Renal pelvis (tissue), 12 donors: ENCODE measurements at places on chromosomes 3 and 15. TPM values are rescaled to one million over a fixed set of nuclear protein-coding genes. Genes with fewer than 3 reads are reported as not detected.

The ITIH3 gene
- polyA plus RNA-seq, result 5.7 TPM

The TP63 gene
- polyA plus RNA-seq, result 2.0 TPM

The CSPG5 gene
- 0.95 TPM for polyA plus RNA-seq

DNA sequence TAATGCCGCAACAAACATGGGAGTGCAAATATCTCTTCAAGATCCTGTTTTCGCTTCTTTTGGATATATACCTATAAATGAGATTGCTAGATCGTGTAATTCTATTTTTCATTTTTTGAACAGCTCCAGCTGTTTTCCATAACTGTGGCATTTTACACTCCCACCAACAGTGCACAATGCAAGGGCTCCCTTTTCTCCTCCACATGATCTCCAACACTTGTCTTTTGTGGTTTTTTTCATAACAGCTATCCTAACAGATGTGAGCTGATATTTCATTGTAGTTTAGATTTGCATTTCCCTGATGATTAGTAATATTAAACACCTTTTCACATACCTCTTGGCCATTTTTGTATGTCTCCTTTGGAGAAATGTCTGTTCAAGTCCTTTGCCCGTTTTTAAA, 58.6 kb upstream of the TJP1 start:
- no peak for DNase-seq

DNA sequence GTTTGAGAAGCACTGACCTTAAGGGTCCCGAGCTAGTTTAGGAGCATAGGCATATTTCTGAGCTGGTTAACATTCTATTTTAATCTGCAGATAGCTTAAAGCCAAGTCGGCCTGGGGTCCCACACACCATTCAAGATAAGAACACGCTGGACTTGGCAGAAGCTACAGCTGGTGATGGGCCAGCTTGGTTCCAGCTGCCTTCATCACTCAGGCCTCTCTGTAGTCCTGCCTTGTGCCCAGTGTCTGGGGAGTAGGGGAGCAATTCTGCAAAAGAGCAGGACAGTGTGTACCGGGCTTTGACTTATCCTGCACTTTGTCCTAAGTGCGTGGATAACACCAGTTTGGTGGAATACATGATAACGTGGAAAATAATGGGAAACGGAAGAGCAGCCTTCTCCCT, 164.5 kb downstream of the MEGF11 start:
- no peak for DNase-seq

DNA sequence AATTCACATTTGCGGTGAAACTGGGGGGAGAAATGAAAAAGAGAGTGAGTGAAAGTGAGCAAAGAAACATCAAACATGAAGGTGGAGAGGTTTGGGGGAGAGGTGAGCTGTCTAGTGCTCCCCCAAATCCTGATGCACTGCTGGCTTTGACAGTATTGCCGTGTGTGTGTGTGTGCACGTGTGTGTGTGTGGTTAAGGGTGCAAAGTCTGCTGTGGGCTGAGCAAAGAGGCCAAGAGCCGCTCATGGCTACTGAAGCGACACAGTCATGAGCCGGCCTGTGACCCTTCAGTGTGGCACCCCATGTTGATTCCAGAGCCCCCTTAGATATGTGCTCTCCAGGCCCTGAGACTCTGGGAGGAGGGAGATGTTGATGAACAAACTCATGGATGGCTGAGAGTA, 94.3 kb downstream of the DGKG start:
- DNase-seq, result no peak

DNA sequence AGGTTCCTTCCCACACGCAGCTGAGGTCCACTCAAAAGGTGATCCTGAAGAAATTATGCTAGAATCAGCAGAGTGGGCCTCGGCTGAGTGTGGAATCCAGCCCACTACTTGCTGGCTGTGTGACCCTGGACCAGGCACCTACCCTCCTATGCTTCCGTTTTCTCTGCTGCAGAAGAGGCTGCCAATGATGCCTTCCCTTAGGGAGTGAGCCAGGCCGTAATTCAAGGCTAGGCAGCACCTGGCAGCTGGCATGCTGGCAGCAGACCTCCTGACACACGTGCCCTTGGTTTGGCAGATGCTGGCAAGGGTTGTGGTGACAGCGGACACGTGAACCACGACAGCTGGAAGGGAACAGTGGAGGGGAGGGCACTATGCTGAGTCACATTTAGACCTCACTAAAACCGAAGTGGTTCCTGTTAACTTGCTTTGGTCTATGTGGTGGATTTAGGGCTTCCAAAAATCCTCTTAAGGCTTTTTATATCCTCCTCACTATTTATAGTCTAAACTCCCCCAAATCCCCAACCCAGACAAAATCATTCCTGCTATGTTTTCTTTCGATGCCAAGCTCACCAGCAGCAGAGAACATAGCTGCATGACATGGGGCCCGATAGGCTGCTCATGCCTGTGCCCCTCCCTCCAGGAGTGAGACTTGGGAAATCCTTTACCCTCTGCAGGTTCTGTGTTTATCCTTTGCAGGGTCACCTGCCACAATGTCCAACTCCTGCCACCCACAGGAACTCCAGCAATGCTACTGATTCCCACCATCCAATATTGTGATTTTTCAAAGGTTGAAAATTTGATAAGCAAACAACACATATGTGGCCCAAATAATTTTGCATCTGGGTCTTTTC, 10.6 kb upstream of the PCSK6 start:
- no peak for DNase-seq

The GPR27 gene
- 9.3 TPM for polyA plus RNA-seq

The NAA80 gene
- 11.1 TPM for polyA plus RNA-seq

DNA sequence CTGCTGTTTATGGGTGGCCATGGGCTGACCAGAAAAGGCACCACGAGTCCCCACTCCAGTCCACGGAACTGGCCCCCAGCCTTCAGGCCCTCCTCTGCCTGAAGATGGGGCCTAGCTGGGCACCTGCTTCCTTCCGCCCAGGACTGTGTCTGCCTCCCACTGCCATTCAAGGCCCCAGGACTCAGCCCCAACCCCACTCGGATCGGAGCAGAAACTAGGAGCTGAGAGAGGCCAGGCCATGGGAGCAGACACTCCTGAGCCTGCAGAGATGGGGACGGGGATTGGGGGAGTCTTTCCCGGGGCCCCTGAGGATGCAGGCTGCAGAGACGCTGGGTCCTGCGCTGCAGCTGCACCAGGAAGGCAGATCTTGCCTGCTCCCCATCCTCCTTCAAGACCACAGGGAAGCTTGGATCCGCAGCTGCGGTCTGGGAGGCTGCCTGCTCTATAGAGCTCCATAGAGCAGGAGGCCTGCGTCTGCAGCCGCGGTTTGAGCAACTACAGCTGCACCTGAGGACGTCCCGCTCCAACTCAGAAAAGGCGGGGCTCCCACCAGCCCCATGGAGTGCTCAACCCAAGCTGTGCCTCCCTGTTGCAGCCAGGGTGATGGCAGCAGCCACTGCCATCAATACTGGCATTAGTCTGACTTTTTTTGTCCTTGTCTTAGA, 383.9 kb upstream of the TMCO5A start:
- DNase-seq, result no peak

DNA sequence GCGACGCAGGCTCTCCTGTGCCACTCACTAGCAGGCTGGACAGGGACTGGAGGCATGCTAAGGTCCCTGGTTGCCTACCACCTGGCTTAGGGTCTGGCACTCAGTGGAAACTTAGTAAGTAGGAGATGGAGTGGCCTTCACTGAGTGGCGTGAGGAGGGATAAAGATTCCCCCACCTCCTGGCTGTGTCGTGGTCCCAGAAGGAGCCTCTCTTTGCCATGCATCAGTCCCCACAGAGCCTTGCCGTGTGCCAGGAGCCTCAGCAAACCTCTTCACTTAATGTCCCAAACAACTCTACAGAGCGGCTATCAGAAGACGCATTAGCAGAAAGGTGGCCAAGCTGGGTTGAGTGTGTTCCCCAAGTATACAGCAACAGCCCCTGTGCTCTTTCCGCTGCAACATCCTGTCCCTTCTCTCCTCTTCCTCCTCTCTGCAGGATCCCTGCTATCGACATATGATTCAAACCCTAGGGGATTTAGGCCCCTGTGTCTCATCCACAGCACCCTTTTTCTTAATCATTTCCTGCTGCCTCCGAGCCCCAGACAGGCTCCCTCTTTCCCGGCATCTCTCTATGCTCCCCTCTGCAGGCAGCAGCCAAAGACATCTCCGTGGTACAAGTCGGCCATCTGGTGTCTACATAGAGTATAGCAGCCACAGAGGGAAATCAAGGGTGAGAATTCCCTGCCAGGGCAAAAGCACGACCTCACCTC, 66.7 kb downstream of the SLC6A1 start:
- peak; percentile 35 for DNase-seq

The IL16 gene
- polyA plus RNA-seq, result 4.8 TPM

GRCh38 chr15:94231723-94232468, 535 bp downstream of the MCTP2 start:
- DNase-seq, result no peak

The GOLGA8Q gene
- polyA plus RNA-seq, result 6.9 TPM

The ROBO2 gene
- polyA plus RNA-seq, result 88.0 TPM

- DNase-seq, result peak; percentile 33
These were observed 229.6 kb downstream of the IGSF11 start for GRCh38 chr3:118805007-118805406.

DNA sequence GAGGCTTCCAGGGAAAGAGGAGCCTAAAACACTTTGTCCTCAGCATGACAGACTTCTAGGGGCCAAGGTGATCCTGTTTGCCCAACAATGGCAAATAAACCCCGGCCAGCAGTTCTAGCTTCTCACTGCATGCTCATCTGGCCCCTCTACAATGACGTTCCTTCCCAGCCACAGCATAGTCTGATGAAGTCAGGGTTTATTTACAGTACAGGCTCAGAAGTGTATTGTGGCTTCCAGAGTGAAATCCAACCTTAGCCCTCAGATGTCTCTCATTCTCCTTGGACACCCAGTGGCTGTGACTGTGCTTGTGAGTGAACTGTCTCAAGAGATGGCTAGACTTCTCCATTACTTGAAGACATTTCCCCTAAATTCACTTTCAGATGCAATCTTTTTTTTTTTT, 40.8 kb downstream of the BFSP2 start:
- no peak for DNase-seq

DNA sequence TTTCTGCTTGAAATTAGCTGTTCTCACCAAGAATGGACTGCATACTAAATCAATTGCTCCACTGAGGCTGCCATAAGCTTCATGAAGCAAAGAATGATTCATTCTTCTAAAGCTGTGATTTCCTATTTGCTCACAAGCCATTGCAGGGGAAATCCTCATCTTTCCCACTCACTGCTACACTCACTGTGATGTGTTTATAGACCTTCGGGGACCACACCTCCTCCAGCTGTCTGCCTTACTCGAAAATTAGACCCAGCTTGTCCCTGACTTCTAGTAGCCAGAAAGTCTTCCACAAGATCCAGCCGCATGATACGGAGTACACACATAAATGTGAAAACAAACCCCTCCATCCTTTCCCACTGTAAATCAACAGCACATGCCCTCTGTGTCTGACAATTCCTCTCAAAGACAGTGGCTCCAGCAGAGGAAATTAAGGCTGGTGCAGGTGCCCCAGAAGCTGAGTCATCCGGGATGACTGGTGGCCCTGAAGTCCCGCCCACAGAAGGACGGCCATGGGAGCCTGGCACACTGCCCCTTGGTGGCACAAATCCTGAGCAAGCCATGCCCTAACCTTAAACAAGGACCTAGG, 172.0 kb downstream of the STT3B start:
- no peak for DNase-seq

DNA sequence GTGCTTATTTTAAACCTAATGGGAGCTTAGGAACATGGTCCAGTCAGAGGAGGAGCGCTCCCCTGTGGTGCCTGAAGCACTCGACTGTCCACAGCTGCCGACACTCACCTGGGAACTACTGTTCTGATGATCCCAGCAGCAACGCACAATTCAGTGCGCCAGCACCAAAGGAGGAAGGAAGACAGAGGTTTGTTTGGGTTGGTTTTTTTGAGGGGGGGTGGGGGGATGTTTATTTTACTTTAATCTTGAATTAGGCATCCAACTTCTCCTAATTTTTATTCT, 48.8 kb upstream of the VGLL4 start:
- DNase-seq, result no peak

The CCDC71 gene
- polyA plus RNA-seq, result 21.8 TPM

- no peak for DNase-seq
These were observed 7.2 kb downstream of the PLA1A start for GRCh38 chr3:119604878-119605277.

- no peak for DNase-seq
These were observed 659 bp downstream of the GADL1 start for GRCh38 chr3:30893678-30894325.

- DNase-seq, result no peak
These were observed 30.5 kb downstream of the TNK2 start for GRCh38 chr3:195877767-195878423.

DNA sequence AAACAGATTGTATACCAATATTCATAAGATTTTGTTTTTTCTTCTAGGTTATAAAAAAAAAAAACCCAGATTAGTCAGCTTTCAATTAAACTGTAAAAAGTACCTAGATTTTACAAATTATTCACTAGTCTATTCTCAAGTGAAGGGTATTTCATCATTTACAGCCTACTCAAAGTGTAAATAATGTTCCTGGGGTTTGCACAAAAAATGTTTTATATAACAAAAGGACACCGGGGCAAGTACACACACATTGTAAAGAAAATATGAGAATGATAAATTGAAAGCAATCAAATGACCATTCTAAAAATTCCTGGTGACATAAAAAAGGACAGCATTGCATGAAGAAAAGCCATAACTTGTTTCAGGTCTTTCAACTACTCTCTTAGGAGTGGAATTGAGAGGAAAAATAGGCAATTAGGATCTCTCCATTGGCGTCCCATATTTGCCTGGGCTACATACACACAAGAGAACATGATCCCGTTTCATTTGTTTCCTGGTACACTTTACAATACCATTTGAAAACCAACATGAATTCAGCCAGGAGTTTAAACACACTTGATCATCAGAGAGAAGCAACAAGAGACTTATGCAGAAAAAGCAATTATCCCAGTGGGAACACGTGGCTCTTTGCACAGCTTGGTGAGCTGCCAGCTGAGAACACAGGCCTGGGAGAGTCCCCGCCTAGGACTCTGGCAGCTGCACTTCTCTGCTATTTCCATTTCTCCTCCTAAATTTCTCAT, 1039.2 kb downstream of the ROBO1 start:
- peak; percentile 62 for DNase-seq

- no peak for DNase-seq
These were observed 364.4 kb upstream of the MCTP2 start for GRCh38 chr15:93866948-93867347.

DNA sequence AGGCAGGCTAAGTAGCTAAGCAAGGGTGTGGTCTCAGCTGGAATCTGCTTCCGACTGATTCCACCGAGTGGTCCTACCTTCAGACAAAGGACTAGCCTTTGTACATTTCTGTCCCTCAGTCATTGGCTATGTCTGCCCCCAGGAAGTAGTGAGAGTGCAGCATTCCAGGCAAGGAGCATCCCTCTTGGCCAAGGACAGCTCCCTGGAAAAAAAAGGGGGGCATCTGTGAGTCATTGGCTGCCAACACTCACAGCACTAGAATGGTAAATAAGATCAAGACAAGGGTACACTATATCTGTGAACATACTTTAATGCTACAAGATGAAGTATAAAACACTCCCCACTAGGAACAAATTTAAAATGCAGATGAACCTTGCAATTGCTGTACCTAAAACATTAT, 66.8 kb downstream of the STAC start:
- no peak for DNase-seq

The MRAS gene
- polyA plus RNA-seq, result 28.7 TPM

The ACSBG1 gene
- polyA plus RNA-seq, result 0.54 TPM

GRCh38 chr15:67024998-67025368, 40.4 kb upstream of the SMAD3 start:
- no peak for DNase-seq
